ENCODE measurements at places on chromosomes 4 and X.

DNA sequence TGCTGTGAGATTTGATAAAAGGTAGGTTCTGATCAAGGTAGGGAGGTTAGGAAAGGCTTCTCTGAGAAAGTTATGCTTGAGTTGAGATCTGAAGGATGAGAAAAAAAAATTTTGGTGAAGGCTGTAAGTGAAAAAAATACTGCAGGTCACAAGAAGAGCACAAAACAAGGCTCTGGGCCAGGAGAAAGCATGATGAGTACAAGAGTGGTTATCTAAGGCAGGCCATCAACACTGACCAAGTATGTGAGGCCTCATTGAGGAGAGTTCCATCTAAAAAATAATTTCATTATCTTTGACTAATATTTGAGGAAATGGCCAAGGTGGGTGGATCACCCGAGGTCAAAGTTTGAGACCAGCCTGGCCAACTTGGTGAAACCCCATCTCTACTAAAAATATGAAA, 71.6 kb upstream of the SLC4A4 start:
- DNase-seq: no peak

GRCh38 chrX:49155243-49155899, 7.2 kb upstream of the MAGIX start:
- no peak for DNase-seq

GRCh38 chr4:7287274-7287917, 95.1 kb downstream of the SORCS2 start:
- DNase-seq: no peak

DNA sequence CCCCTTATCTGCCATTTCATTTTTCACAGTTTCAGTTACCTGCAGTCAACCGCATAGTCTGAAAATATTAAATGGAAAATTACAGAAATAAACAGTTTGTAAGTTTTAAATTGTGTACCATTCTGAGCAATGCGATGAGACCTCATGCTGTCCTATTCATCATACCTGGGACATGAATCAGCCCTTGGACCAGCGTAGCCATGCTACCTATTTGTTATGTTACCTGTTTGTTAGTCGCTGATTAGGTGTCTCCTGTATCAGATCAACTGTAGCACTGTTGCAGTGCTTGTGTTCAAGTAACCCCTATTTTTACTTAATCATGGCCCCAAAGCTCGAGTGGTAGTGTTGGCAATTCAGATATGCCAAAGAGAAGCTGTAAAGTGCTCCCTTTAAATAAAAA, 492.2 kb upstream of the AADAT start:
- no peak for DNase-seq

- DNase-seq: no peak
Measured at GRCh38 chr4:26056406-26056805, 142.4 kb downstream of the SMIM20 start.

DNA sequence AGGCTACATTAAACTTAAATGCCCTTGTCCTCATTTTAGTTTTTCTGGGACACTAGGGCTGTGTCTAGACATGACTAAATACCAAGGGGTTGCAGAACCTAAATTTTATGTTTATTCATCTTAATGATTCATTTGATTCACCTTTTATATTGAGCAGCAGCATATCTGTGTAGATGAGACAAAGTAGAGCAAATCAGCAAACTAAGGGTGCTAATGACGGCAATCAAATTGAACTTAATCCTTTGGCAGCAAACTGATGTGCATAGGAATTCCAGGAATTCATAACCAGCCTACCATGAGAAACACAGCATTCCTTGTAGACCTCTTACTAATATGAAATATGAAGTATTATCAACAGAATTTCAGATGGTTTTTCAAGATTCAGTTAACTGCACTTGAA, 25.1 kb downstream of the EPHA5 start:
- no peak for DNase-seq

DNA sequence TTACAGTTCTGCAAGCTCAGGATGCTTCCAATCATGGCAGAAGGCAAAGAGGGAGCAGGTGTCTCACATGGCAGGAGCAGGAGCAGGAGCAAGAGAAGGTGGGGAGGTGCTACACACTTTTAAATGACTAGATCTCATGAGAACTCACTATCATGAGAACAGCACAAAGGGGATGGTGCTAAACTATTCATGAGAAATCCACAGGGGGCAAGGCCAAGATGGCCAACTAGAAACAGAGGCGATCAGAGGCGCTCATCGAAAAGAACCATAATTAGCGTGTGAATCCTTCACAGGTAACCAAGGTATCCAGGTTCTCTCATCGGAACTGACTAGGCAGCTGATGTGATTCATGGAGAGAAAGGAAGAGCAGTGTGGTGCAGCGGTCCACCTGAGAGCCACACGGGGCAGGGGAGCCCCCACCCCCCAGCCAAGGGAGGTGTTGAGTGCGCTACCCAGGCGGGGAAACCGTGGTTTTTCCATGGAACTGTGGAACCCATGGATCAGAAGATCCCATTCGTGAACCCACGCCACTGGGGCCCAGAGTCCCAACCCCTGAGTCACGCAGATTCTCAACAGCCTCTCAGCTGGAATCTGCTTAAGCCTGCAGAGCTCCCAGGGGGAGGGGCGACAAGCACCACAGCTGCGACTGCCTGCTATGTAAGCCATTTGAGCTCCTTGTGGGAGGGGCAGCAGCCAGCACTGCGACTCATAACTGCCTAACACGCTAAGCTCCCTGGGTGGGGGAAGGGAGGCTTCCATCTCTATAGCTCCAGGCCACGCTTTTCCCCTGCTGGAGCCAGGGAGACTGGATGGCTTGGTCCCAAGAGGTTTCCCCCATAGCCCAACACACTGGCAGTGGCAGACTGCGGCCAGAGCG, 46.7 kb downstream of the FGF16 start:
- DNase-seq: no peak

GRCh38 chr4:3115637-3116270, 41.3 kb downstream of the HTT start:
- no peak for DNase-seq

DNA sequence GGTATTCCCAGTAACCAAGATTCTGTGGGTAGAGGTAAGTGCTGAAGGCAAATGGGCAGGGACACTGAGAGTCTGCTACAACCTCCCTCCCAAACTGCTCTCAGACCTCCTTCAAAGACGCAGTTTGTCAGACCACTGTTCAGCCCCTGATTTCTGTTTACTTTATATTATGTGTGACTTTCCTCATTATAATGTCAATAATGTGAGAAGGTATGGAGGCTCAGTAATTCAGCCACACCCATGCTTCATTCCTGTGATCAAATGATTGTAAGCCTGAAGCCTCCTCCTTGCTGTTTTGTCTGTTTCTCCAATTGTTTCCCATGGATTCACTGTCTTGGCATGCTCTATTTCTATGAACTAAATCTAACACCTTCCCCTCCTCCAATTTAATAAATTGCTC, 75.6 kb downstream of the SYTL5 start:
- no peak for DNase-seq

GRCh38 chr4:140046016-140046415, 108.0 kb downstream of the MAML3 start:
- no peak for DNase-seq

GRCh38 chrX:122934131-122934530, 249.9 kb upstream of the GRIA3 start:
- DNase-seq: no peak

GRCh38 chrX:26511589-26512363, 295.8 kb downstream of the MAGEB5 start:
- DNase-seq: no peak

DNA sequence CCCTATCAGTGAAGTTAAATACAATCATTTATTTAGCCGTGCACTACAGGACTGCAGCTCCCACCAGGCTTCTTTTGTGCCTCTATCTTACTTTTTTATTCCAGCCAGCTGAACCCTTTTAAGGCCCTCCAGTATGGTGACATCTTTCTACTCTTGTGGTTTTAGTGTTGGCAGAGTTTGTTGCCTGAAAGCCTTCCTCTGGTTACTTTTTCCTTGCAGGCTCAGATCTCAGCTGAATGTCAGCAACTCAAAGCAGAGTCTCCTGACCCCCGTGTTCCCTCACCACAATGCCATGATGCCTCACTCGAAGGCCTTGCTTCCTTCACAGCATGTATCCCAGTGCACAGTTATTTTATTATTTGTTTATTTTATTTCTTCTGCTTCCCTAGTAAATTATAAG, 818.9 kb upstream of the LCORL start:
- no peak for DNase-seq

DNA sequence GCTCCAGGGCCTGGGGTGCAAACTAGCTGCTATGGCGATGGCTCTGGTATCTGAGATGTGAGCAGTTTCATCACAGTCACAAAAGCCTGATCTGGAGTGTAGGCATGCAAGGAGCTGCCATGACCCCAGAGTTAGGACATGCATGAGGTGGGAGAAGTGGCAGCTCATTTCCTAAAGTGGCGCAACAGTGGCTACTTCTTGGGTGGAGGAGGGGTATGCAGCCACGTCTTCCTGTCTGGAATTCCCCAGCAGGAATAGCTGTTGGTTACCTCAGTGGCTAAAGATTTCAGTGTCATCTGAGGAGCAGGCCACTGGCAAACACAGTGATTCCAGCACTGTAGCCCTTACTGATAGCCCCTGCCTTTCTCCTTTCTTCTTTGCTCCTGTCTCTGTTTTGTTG, 1382.5 kb downstream of the C4orf33 start:
- no peak for DNase-seq

DNA sequence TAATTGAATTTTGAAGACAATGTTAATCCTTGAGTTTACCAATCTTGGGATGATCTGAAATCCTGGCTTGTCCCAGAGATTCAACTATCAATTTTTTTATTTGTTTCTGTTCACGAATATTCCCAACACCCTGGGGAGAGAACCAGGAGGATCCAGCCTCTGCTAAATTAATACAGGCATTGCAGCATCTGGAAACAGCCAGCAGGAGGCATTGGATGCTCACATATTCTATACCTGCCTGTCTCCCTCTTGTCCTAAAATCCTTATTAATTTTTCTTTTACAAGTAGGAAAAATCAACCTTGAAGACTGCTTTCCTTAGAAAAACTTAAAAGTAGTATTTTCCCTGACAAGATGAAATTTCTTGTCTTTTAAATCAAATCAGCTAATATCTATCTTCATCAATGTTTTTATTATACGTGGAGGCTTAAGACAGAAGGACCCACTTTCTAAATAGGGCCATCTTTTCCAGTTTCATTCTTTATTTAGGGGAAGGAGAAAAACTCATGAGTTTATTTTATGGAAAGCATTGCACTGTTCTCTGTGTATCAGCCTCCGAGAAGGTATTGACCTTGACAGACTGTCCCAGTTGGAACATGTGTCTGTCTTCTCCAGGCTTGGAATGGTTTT, 102.4 kb downstream of the CLNK start:
- no peak for DNase-seq

DNA sequence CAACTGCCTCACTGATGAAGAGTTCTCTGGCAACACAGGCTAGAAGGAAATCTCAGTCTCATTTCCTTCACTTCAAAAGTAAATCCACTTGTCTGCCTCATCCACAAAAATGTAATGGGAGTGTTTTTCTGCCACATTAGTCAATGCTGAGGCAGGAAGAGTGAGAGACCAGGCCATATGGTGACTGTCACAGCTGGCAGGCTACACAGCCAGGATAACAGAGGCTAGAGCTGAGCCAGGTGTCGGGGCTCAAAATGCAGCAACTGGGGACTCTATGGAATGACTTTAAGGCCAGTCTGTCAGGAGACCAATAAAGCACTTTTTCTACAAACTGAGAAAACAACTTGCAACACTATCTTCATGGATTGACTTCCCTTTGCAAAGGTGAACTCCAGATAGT, 204.2 kb downstream of the GPC3 start:
- DNase-seq: no peak

DNA sequence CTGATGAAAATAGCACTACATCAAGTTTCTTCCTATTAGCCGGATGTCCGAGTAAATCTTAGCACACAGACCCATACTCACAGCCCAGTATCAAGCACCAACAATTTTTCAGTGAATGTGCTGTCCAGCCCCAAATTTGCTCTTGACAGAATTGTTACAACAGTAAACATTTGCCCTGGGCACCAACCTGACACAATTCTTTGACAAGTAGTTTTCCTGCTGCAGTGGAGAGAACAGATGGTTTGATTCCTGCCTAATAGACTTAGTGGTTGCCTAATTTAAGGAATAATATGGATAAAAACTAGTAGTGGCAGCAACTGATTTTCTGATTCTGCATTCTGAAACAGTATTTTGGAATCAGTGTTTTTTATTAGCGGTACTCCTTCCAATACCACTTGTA, 253.6 kb downstream of the SLC39A8 start:
- no peak for DNase-seq

- no peak for DNase-seq
Measured at GRCh38 chr4:183499389-183499788, 5.5 kb upstream of the ING2 start.

- DNase-seq: no peak
Measured at GRCh38 chrX:110315551-110315950, 2.3 kb downstream of the AMMECR1 start.

GRCh38 chrX:24415921-24416320, 49.2 kb upstream of the PDK3 start:
- no peak for DNase-seq

DNA sequence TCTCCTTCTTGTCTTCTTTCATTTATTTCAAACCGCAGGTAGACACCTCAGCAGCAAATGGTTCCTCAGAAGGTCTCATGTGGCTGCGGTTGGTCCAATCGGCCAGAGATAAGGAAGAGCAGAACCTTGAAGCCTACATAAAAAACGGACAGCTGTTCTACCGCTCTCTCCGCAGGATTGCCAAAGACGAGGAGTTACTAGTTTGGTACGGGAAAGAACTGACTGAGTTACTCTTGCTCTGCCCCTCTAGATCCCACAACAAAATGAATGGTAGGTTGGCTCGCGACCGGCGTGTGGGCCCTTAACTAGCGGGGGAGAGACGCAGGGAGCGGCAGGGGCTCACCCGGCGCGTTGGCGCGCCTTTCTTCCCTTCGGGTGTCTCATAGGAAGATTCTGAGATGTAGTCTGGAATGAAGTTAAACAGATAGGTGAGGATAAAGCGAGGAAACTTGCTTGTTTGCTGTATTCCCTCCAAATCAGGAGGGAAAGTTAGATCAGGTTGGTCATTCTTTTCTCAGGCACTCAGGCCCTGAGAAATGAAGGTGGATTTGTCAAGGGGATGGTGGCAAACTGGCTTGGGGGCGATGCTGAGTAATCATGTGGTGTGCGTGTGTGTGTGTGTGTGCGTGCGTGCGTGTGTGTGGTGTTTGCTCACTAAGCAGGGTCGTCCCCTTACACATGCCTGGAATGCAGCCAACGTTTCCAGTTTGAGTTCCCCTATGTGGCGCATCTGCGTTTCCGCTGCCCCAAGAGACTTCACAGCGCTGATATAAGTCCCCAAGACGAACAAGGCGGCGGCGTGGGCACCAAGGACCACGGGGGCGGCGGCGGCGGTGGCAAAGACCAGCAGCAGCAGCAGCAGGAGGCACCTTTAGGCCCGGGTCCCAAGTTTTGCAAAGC, 4.2 kb downstream of the PRDM8 start:
- peak; percentile 45 for DNase-seq

- no peak for DNase-seq
Measured at GRCh38 chr4:182289809-182290208, 46.6 kb downstream of the TENM3 start.

Measured in activated T-helper 1 cell treated with anti-CD3 and anti-CD28 coated beads, Interleukin-2, amount 50 U/mL, for 16 hours (primary cell).